Stimulated activated CD8-positive, alpha-beta memory T cell treated with anti-CD3 and anti-CD28 coated beads, Interleukin-2, amount 100 ng/mL, for 1 hour (primary cell): ENCODE measurements at places on chromosomes 4 and X.

DNA sequence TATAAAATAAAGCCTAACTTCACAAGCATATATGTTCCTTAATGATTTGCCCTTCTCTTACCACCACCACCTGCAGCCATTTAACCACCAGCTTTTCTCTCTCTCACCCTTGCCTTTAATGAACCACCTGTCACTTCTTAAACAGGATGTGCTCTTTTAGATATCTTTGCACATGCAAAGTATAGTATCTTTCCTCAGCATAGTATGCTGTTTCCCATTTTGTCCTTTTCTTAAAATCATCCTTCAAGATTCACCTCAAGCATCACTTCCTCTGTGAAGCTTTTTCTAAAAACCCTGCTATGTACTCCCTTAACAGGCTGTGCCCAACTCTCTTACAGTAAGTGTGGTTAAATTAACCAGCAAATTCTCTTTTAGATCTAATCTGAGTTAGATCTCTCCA is 8.2 kb upstream of the CNOT6L start:
- DNase-seq, result no peak

GRCh38 chr4:41143311-41144039 is 70.9 kb downstream of the APBB2 start:
- DNase-seq, result no peak

GRCh38 chr4:17587094-17587822 is 10.3 kb downstream of the LAP3 start:
- no peak for DNase-seq

GRCh38 chrX:40008791-40009461 is 88.8 kb downstream of the BCOR start:
- no peak for DNase-seq

DNA sequence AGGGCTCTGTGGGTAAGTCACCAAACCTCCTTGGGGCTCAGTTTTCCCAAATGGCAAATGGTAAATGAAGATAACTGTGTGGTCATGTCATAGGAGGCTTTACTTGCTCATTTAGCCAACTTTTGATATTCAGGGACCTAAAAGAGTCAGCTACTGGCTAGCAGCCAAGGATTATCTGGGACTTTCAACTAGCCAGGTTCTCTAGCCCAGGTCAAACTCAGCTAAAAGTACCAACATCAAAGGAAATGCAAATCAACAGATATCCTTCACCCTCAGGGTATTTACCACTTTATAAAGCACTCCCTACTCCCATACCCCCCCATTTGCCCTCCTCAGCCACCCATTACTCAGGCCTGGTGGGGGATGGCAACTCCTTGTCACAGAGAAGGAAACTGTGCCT is 7.5 kb downstream of the AMER1 start:
- no peak for DNase-seq

GRCh38 chr4:98377559-98377958 is 116.4 kb downstream of the RAP1GDS1 start:
- no peak for DNase-seq

GRCh38 chr4:15459706-15460105 is 10.0 kb upstream of the CC2D2A start:
- no peak for DNase-seq

GRCh38 chr4:61220556-61220955 is 20.4 kb downstream of the ADGRL3 start:
- no peak for DNase-seq
